Stimulated activated CD4-positive, alpha-beta T cell treated with anti-CD3 and anti-CD28 coated beads, TNF-alpha, amount 100 ng/mL, for 1 hour (primary cell): ENCODE measurements at places on chromosomes 7 and 10.

- DNase-seq: no peak
Observed at GRCh38 chr10:235915-236314, 100.7 kb downstream of the ZMYND11 start.

GRCh38 chr10:127157506-127158200 is 38.7 kb downstream of the INSYN2A start:
- DNase-seq: no peak

DNA sequence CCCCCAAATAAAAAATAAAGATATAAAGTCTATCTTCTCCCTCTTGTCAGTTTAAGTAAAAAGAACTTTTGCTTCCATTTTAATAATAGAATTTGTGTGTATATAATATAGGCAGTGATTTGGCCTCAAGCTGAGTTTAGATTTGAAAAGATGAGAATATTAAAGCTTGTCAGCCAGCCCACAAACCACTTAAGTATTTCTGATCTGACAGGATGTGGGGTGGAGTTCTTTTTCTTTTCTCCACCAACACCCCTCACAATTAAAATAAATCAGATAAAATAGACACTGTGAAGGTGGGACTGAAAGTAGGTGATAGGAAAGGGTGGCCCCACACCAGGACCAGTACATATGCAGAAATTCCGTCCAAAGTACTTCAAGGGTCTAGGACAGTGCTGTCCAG is 714.1 kb downstream of the AUTS2 start:
- no peak for DNase-seq

DNA sequence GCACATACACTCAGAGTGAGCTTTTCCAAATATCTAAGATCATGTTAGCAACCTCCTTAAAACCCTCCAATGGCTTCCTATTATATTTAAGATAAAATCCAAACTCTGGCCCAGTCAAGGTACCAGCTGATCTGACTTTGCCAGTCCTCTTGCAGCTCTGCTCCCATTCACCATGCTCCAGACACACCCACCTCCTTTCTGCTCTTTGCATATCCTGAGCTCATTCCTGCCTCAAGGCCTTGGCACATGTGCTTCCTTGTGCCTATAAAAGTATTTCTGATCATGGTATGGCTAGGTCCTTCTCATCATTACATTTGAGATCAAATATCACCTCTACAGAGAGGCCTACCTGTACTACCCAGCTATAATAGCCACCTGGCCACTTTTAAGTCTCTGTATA is 27.5 kb downstream of the XPNPEP1 start:
- DNase-seq: no peak

GRCh38 chr10:31179091-31179680 is 139.8 kb upstream of the ZEB1 start:
- no peak for DNase-seq
